ENCODE measurements at places on chromosomes 4 and X.
A peak's percentile ranks its signal among the peaks of the same experiment; 100 is the strongest.

DNA sequence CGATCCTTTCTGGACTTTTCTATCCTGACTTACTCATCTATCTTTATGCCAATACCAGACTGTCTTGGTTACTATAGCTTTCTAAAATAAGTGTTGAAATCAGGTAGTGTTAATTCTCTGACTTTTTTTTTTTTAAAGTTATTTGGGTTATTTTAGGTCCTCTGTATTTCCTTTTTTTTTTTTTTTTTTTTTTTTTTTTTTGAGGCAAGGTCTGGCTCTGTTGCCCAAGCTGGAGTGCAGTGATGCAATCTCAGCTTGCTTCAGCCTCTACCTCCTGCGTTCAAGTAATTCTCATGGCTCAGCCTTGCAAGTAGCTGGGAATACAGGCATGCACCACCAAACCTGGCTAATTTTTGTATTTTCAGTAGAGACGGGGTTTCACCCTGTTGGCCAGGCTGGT is 2.8 kb upstream of the NELFA start:
- no peak for DNase-seq

- peak; percentile 66 for DNase-seq
These were observed 1.4 kb downstream of the RPS6KA3 start for GRCh38 chrX:20265221-20265725.

- no peak for DNase-seq
These were observed 462.2 kb downstream of the ADGRL3 start for GRCh38 chr4:61662362-61662761.

DNA sequence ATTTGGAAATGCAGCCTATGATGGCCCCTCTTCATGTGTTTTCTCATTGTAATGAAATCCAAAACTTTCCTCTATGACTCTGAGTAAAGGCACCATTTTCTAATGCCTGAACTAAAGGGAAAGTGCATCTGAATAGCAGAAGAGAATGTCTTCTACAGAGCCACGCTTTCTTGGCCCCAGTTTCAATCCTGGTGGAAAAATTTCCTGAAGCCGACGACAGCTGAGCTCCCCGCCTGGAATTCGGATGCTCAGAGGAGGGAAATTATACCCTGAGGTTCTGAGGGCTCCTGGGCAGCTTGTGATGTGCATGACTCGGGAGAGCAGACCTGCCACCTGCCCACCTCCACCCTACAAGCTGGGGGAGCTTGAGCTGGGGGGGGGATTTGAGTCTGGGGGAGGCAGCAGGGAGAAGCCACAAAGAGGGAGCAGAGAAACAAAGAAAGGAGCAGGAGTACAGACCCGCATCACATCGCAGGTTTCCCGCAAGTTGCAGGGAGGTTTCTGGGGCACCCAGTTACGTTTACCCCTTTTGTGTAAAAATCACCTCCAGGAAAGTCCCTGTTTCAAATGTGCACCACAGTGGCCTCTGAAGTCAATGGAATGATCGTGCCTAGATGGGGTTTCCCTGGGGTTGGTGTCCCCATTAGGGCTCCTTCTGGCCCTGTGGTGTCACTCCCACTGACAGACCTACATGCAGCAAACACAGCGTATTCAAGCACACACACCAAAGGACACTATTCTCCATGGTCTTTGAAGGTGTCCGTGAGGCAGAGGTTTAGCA is 145.6 kb upstream of the RBPJ start:
- peak; percentile 35 for DNase-seq

GRCh38 chr4:15652191-15652590 is 3.0 kb downstream of the FBXL5 start:
- no peak for DNase-seq

GRCh38 chr4:142519342-142519741 is 326.8 kb downstream of the INPP4B start:
- DNase-seq = no peak

DNA sequence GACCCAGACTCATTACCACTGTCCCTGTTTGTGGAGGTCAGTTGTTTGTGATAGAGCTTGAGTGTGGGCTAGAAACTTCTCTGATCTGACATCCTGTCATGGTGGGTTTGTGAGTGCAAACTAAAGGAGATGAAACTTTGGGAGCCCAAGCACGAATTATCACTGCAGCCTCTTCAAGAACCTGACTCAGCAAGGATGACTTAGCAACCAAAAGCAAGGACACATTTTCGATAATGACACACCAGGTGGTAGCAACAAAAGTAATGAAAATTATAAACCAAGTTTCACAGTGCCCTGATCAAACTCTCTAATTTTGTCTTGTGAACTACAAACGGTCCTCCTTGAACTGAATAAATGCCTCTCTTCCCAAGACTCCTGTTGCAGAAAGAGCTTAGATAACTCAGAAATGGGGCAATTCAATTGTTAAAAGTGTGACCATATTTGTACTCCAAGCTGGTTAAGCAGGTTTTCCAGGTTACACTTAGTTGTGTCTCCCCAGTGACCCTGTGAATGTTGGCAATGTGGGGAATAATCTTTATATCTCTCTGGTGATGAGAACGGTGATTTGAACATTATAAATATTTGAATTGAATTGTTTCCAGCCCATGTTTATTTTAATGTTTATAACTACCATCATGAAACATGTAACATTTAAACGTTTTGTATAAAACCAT is 52.6 kb upstream of the ATP8A1 start:
- DNase-seq = no peak

GRCh38 chr4:73731968-73732610 is 8.3 kb upstream of the CXCL8 start:
- no peak for DNase-seq

GRCh38 chr4:139655116-139655515 is 10.5 kb upstream of the MGST2 start:
- DNase-seq = peak; percentile 41

GRCh38 chrX:50769389-50770063 is 44.5 kb downstream of the SHROOM4 start:
- DNase-seq = no peak

GRCh38 chr4:109134268-109134667 is 168.2 kb downstream of the COL25A1 start:
- DNase-seq = no peak

DNA sequence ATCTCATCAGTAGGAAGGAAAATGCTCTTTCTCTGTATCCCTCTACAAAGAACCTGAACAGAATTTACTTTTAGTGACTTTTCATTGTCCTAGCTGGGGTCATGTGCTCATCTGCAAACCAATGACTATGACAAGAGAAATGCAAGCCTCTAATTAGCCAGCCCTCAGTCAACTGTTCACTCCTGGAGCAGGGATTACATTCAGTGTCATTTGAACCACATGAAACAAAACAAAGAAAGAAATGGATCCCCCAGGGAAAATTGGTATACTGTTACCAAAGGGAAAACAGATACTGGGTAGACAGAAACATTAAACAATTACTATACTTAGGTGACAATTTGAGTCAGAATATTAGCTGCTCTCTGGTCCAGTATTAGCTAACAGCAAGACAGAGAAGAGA is 173.6 kb downstream of the RCHY1 start:
- no peak for DNase-seq

GRCh38 chr4:152039023-152039481 is 278.2 kb upstream of the GATB start:
- no peak for DNase-seq
